ENCODE measurements at places on chromosomes 12 and 14.

- DNase-seq = no peak
These were observed 207.5 kb upstream of the PWP1 start for GRCh38 chr12:107477947-107478610.

GRCh38 chr12:32312049-32312670 is 87.2 kb upstream of the FGD4 start:
- no peak for DNase-seq

- no peak for DNase-seq
These were observed 183.5 kb upstream of the C14orf180 start for GRCh38 chr14:104395941-104396681.

DNA sequence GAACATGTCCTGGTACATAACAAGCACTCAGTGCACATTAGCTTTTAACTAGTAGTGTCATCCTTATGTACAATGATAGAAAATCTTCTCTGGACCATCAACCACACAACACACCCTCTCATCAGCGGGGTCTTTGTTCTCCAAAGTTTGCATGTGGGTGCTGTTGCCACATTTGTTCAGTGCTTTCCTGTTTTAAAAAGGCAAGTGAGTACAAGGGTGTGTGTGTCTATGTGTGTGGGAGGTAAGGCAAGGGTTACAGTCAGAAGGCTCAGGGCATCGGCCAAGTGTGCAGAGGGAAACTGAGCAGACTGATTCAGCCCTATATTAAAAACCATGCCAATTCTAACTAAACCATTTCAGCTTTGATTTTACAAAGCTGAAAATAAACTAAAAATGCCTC is 17.9 kb downstream of the KRT76 start:
- DNase-seq = no peak

DNA sequence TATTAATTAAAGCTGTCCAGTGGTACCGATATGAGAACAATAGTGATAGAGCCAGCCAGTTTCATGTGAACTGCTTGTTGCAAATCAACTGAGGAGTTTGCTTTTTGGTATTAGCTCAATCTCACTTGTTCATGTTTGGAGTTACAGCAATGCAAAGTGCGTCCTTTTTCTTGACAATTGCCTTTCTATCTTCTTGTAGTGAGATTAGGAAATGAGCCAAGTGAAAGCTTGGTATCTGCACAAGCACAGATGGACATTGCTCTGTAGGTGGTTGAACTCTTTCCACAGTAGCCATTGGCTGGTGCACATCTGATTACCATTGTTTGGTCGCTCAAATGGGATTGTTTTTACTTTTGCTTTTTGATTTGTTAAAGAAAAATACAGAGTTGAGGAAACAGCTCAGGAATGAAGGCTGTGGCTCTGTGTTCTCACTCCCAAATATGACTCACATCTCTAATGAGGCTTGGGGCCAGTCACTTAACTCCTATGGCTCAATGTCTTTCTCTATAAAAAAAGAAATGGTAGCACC is 241.4 kb downstream of the BMP4 start:
- DNase-seq = no peak

DNA sequence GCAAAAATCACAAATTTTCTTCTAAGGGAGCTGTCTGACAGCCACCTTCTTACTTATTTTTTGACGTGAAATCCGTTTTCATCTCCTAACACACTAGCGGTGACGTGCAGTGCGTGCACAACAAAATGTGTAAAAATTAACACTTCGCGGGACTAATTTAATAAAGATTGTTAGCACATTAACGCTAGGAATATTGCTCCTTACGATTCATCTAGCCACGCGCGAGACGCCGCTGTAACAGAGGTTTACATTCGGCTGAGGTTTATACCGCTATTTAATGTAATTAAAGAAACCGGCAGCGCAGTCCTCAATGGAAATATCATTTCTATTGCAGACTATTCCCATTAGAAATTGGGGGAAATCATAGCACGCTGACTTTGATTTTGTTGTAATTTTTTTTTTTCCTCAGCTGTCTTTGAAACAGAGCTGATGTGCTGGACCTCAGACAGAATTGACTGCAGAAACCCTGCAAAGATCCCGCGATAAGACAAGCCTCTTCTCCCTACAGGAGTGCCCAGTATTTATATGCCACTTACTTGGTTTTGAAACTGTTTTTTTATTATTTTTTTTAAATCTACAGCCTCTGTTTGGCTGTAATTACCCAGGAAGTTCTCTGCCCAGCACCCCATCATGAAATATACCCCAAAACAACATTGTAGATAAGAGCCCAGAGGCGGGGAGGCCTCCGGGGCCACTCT is 31.2 kb downstream of the BCL11B start:
- no peak for DNase-seq

DNA sequence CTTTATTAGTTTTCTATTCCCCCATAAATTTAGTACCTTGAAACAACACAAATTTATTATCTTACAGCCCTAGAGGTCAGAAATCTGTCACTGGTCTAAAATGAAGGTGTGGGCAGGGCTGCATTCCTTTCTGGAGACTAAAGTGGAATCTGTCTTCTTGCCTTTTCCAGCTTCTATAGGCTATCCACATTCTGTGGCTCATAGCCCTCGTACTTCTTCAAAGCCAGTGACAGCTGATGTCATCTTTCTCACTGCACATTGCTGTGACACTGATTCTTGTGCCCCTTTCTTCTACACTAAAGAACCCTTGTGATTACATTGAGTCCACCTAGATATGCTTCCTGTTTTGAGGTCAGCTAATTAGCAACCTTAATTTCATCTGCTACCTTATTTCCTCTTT is 23.2 kb upstream of the DCN start:
- no peak for DNase-seq

All from activated T-cell treated with anti-CD3 and anti-CD28 coated beads for 48 hours (primary cell).